H9 (cell line): ENCODE measurements at places on chromosomes 11 and 22. TPM values are rescaled to one million over a fixed set of nuclear protein-coding genes. Genes with fewer than 3 reads are reported as not detected.
A peak's percentile ranks its signal among the peaks of the same experiment; 100 is the strongest.

WBP2NL gene
- total RNA-seq: 0.22 TPM in 1 of 2 replicates, not detected in the other

NNMT gene
- not detected in 2 replicates for total RNA-seq

SLC6A5 gene
- not detected in 2 replicates for total RNA-seq

MMP12 gene
- total RNA-seq: not detected in 2 replicates

SCGB1A1 gene
- not detected in 2 replicates for total RNA-seq

DDTL gene
- total RNA-seq: not detected in 2 replicates

GGTLC3 gene
- total RNA-seq: not detected in 2 replicates

SLC22A8 gene
- total RNA-seq: not detected in 2 replicates

LRRC51 gene
- 3.1 and 6.4 TPM in 2 replicates for total RNA-seq

SUSD2 gene
- 3.8 and 4.2 TPM in 2 replicates for total RNA-seq

ARSA gene
- 10.3 and 11.0 TPM in 2 replicates for total RNA-seq

KIF18A gene
- total RNA-seq: 25.3 and 25.9 TPM in 2 replicates

RIBC2 gene
- total RNA-seq: 3.3 and 4.1 TPM in 2 replicates

AKIP1 gene
- total RNA-seq: 21.0 and 22.3 TPM in 2 replicates

CASP1 gene
- total RNA-seq: not detected in 2 replicates

GRCh38 chr11:56491270-56491669 is at the start of gene OR5M8:
TSS of gene OR5M8 (minus strand) at chr11:56491370. CDS start at chr11:56491370, 0 bp downstream.
- H3K4me3 ChIP-seq: no peak within 1 kb of the TSS
- no peaks in the 10 kb centered on the region for H3K36me3 ChIP-seq
- no peaks in the 10 kb centered on the region for H3K27me3 ChIP-seq
- no peak within 1 kb of the TSS for H3K27ac ChIP-seq

DNA sequence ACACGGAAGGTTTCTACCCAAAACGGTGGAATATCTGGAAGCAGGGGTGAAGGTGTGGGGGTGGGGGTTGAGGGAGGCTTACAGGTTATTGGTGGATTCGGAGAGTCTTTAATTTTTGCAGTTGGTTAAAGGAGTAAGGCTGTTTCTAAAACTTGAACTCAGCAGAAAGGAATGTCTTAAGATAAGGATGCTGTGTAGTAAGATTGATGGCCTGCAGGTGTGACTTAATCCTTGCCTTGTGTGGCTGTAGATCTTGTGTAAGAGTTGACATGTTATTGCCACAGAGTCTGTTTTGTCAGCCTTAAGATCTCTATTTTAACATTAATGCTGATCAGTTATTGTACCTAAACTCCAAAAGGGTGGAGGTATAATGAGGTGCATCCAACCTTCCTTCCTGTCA is 16.4 kb upstream of the OR6M1 start:
- H3K36me3 ChIP-seq: 0 out of 2 replicates have a peak, but pooled peaks cover 8% of the 10 kb centered on the region
- DNase-seq: no peak
- no peak overlapping the region for H3K27ac ChIP-seq
- H3K27me3 ChIP-seq: no peaks in the 10 kb centered on the region

DNA sequence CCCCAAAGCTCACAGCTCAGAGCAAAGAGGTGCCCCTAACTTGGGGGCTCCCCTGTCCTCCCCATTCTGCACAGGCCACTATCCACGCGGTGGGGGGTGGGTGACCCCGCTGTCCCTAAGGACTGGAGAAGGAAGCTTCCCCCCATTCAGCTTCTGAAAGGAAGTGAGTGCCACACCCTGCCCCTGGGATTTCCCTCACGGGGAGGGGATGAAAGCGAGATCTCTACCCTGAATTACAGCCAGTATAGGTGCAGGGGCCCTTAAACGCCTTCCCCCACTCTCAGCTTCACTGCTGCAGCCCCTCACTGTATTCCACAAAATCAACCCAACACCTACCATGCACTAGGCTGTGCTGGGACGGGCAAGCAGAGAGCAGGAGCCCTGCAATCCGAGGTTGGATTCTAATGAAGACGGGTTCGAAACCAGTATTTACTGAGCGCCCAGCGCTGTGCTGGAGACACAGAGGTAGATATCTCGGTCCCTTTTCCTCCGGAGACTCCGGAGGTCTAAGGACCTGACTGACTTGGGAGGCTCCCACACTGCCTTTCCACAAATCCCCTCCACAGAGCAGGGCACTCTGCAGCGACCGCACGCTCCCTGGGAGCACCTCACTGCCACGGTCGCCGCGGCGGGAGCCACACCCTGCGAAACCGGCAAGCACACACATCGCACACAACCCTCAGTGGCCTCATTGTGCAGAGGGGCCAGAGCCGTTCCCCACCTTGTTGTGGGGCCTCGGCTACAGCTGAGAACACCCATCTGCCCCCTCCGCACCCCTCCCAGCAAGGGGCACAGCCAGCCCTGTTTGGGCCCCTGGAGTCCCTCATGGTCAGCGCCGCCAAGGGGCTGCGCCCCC is 1.8 kb downstream of the AHNAK start:
- peaks cover 53% of the 10 kb centered on the region for H3K27me3 ChIP-seq
- no peaks in the 10 kb centered on the region for H3K36me3 ChIP-seq
- H3K4me1 ChIP-seq: no peaks in the 10 kb centered on the region; the same call in 1 of the 2 replicates

DNA sequence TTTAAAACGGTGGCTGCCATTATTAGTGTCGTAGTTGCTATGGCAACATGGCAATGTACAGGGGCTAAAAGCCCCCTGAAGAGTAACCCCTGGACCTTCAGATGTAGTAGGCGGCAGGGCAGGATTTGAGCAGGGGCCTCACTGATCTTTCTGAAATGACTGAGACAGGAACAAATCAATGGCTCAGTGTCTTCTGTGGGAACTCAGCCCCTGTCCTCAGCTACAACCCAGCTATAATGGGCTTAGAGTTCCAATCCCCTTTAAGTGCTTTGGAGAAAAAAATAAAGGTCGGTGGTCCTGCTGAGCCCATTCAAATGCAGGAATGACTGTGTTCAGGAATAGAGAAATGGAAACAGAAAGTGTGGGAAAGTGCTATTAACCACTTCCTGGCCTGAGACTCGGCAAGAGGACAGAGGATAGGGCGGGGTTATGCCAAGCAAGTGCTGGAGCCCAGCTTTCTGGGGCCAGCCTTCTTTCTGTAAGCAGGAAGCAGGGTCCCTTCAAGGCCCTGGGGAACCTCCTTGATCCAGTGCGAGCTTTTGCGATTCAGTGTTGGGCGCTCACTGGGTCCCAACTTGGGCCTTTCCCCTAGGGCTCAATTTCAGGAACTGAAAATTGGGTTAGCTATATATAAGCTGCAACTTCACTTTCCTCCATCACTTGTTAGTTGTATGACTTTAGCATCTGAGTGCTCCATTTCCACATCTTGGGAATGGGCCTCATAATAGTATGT is 6.1 kb upstream of the CD82 start:
- no peaks in the 10 kb centered on the region for H3K36me3 ChIP-seq
- H3K4me3 ChIP-seq: no peak overlapping the region
- no peak overlapping the region for H3K27ac ChIP-seq

- peak; percentile 60 for DNase-seq
- peaks cover 5% of the 10 kb centered on the region; the same call in 1 of the 3 replicates for H3K36me3 ChIP-seq
- H3K4me1 ChIP-seq: 0 out of 2 replicates have a peak, but pooled peaks cover 6% of the 10 kb centered on the region
- H3K27ac ChIP-seq: peak overlapping the region; percentile 49
Observed at GRCh38 chr22:30605449-30606110, 1.4 kb upstream of the TCN2 start.

DNA sequence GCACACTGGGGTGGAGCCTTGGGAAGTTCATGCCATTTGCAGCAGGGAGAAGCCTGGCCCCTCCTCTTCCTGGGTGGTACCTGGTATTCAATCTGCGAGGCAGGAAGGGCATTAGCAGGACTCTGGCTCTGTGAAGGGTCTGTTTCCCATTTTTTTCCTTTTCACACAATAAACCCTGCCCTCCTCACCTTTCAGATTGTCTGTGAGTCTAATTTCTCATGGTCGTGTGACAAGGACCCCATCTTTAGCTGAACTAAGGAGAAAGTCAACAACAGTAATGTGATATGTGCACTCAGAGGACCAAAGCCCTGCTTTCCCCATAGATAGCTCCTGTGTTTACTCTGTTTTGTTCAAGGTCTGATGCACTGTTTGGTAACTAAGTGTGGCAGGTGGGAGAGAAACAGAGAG is 26.6 kb upstream of the CASP4 start:
- no peak overlapping the region for H3K27ac ChIP-seq
- no peaks in the 10 kb centered on the region for H3K36me3 ChIP-seq
- H3K4me1 ChIP-seq: no peaks in the 10 kb centered on the region
- H3K4me3 ChIP-seq: no peak overlapping the region
- H3K27me3 ChIP-seq: no peaks in the 10 kb centered on the region
- DNase-seq: no peak

DNA sequence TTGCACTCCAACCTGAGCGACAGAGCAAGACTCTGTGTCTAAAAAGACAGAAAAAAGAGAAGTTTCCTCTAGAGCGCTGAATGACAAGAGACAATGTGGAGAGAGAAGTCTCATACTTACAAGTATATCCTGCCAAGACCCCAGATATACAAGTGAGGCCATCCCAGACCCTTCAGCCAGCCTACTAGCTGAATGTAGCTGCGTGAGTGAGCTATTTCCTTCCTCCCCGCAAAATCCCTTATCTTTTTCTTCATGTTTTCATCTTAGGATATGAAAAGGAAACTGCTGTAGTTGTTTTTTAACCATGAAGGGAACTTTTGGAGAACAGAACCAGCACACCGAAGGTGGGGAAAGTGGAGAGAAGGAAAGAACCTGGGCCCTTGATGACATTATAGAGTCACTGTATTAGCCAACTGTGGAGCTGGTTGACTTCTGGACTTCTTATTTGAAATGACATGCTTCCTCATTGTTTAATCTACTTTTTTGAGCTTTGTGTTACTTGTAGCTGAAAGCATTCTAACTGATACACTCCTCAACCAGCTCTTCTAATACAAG is 4.4 kb upstream of the DDX17 start:
- H3K36me3 ChIP-seq: no peaks in the 10 kb centered on the region
- no peak overlapping the region for H3K4me3 ChIP-seq
- no peaks in the 10 kb centered on the region for H3K27me3 ChIP-seq
- no peak for DNase-seq
- peaks cover 5% of the 10 kb centered on the region; the same call in 1 of the 2 replicates for H3K4me1 ChIP-seq

GRCh38 chr11:34620820-34621792 is at the start of gene EHF:
TSS of gene EHF (plus strand) at chr11:34621093. CDS start at chr11:34642631, 21,538 bp downstream.
- H3K36me3 ChIP-seq: no peaks in the 10 kb centered on the region
- DNase-seq: no peak
- H3K27ac ChIP-seq: no peak within 1 kb of the TSS

GRCh38 chr11:16096336-16096735 is 260.0 kb downstream of the SOX6 start:
- H3K4me3 ChIP-seq: no peak overlapping the region
- H3K4me1 ChIP-seq: no peaks in the 10 kb centered on the region
- H3K36me3 ChIP-seq: no peaks in the 10 kb centered on the region
- H3K27me3 ChIP-seq: no peaks in the 10 kb centered on the region

- no peaks in the 10 kb centered on the region for H3K4me1 ChIP-seq
- H3K36me3 ChIP-seq: no peaks in the 10 kb centered on the region
- H3K4me3 ChIP-seq: no peak overlapping the region
Observed at GRCh38 chr11:81585390-81585933, 1148.2 kb downstream of the FAM181B start.

DNA sequence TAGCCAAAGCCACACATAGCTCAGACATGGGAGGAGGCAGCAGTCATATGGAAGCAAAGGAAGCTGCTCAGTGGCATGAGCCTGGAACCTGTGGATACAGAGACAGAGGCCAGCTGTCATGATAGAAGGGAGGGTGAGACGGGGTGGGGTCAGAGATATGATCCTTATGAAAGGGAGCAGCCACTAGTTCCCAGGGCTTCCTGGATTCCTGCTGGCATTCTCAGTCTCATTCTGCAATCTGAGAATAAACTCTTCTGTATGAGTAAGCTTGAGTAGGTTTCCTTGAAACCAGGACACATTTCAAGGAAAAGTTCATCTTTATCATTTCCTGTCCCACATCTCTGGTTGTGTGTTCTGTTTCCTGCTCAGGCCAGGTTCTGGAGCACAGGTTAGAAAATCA is 220.2 kb upstream of the SNX19 start:
- no peak overlapping the region for H3K4me3 ChIP-seq
- peaks cover 4% of the 10 kb centered on the region; the same call in 1 of the 2 replicates for H3K4me1 ChIP-seq
- H3K36me3 ChIP-seq: no peaks in the 10 kb centered on the region
- H3K27ac ChIP-seq: no peak overlapping the region
- no peak for DNase-seq

DNA sequence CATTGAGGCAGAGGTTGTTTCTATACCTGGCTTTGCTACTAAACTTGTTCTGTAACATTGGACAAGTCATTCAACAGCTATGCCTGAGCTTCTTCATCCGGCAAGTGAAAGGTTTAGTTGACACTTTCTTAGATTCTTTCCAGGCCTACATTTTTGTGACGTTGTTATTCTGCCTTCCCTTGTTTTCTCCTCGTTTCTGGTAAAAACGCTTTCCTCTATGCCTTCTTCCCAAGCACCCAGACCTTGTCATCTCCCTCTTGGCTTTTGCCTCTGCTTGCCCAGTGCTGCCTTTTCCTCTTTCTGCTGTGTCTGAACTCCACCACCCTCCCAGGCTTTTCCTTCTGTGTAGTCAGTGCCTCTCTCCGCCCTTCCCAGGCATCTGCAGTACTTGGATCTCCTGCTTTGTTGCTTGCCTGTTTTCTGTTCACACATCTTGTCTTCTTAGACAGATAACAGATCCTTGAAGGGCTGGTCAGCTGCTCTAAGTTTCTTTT is 1.4 kb upstream of the AMOTL1 start:
- no peak overlapping the region for H3K27ac ChIP-seq
- DNase-seq: no peak
- H3K4me3 ChIP-seq: no peak overlapping the region
- H3K4me1 ChIP-seq: peaks cover 3% of the 10 kb centered on the region; the same call in 1 of the 2 replicates
- no peaks in the 10 kb centered on the region for H3K36me3 ChIP-seq

- no peaks in the 10 kb centered on the region; the same call in 1 of the 2 replicates for H3K4me1 ChIP-seq
- no peak overlapping the region for H3K27ac ChIP-seq
- H3K27me3 ChIP-seq: no peaks in the 10 kb centered on the region
- DNase-seq: no peak
- no peaks in the 10 kb centered on the region for H3K36me3 ChIP-seq
Observed at GRCh38 chr11:58506935-58507334, 970 bp downstream of the OR5B21 start.

DNA sequence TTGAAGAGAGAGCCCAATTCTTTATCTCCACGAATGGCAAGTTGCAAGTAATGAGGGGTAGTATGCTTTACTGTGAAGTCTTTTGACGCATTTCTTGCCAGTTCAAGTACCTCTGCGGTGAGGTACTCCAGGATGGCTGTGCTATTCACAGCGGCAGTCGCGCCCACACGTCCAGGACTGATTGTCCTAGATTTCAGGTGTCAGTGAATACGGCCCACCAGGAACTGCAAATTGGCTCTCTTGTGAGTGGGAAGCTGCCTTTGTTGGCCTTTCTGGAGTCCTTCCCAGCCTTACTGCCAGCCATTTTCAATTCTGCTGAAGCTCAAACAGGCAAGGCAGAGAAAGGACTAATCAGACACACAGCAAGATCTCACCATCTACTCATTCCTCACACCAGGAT is 8.5 kb downstream of the PPFIA1 start:
- H3K27me3 ChIP-seq: no peaks in the 10 kb centered on the region
- no peak overlapping the region for H3K27ac ChIP-seq
- no peak for DNase-seq
- no peaks in the 10 kb centered on the region; the same call in 1 of the 2 replicates for H3K4me1 ChIP-seq
- peaks cover 81% of the 10 kb centered on the region for H3K36me3 ChIP-seq
- no peak overlapping the region for H3K4me3 ChIP-seq

- H3K4me3 ChIP-seq: no peak overlapping the region
- DNase-seq: no peak
- H3K27ac ChIP-seq: no peak overlapping the region
Observed at GRCh38 chr11:104799251-104799650, 99.0 kb downstream of the CASP12 start.

GRCh38 chr11:133529807-133530500 is 2.3 kb downstream of the OPCML start:
- peaks cover 23% of the 10 kb centered on the region for H3K4me1 ChIP-seq
- H3K36me3 ChIP-seq: no peaks in the 10 kb centered on the region; the same call in 2 of the 3 replicates
- peaks cover 4% of the 10 kb centered on the region; the same call in 1 of the 2 replicates for H3K27me3 ChIP-seq
- no peak for DNase-seq
- H3K27ac ChIP-seq: no peak overlapping the region
